ENCODE measurements at places on chromosomes 2 and 18.

- no peak for DNase-seq
Measured at GRCh38 chr2:232316461-232317330, 61.9 kb upstream of the ALPP start.

DNA sequence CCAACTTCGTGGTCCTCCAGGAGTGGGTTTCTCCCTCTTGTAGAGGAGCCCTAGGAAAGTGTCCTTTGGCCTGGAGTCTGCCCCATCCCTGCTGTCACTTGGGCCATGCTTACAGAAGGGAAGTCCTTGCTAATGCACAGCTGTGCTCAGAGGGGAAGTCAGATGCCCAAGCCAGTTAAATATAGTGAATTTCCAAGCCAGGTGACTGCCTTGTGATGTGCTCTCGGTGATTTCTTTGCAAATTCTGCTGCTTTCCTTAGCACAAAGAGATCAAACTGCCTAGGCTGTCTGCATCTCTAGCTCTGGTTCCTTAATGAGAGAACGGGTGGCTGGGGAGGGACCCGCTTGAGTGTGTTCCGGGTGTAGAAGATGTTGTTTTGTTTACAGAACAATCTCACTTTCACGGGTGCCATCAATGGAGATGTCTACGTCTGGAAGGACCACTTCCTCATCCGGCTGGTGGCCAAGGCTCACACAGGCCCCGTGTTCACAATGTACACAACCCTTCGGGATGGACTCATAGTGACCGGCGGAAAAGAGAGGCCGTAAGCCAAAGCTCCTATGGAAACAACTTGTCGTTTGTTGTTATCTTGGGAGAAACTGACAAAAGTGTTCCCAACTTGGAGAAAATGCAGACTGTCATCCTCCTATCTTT is 91.4 kb downstream of the RTN4 start:
- no peak for DNase-seq

DNA sequence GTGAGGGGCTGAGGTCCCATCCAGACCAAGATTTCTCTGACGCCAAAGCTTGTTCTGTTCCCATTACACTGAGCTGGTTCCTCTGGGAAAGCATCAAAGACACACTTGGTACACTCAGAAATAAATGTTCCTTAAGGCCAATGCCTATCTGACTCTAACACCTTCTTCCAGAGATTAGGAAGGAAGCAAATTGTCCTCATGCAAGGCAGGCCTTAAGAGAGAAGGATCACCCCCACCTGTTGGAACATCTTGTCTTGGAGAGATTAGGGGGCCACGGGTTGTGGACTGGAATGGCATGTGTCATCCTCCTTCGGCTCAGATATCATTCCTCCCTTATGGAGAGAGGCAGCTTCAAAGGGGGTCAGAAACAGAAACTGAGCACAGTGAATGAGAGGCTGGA is 100.2 kb downstream of the ANKRD44 start:
- no peak for DNase-seq

- no peak for DNase-seq
Measured at GRCh38 chr2:41234093-41234492, 782.2 kb upstream of the SLC8A1 start.

- no peak for DNase-seq
Measured at GRCh38 chr2:38167968-38168350, 92.0 kb upstream of the CYP1B1 start.

- no peak for DNase-seq
Measured at GRCh38 chr2:132813422-132813821, 143.4 kb upstream of the LYPD1 start.

DNA sequence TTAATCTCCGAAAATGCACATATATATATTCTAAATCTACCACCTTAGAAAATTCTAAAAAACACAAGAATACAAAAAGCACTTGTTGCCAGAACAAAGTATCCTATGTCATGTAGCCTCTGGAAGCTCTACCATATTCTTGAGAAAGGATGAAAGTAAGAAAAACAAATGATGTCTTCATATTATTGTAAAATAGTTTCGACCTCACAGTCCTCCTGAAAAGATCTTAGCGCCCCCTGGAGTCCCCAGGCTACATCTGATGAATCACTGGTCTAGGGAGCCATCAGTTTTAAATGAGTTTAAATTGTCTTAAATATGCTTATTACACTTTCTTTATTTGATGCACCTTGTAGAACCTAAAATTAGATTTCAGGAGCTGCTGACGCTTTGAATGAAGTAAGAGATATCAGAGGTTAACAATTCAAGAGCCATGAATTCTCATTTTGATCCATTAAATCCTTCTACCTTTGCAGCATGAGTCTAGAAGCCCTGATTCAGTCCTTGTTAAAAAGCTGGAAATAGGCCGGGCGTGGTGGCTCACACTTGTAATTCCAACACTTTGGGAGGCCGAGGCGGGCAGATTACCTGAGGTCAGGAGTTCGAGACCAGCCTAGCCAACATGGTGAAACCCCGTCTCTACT is 138.8 kb downstream of the MCFD2 start:
- DNase-seq, result peak; percentile 44

DNA sequence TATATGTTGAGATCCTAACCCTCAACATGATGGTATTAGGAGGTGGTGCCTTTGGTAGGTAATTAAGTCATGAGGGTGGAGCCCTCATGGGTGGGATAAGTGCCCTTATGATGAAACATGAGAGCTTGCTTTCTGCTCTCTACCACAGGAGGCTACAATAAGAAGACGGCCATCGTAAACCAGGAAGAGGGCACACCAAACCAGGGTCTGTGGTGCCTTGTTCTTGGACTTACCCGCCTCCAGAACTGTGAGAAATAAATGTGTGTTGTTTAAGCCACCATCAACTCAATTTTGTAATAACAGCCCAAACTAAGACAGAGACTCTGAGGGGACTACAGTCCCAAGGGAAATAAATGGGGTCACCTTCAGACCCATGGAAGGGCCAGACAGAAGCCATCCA is 52.3 kb downstream of the IRS1 start:
- DNase-seq, result no peak

DNA sequence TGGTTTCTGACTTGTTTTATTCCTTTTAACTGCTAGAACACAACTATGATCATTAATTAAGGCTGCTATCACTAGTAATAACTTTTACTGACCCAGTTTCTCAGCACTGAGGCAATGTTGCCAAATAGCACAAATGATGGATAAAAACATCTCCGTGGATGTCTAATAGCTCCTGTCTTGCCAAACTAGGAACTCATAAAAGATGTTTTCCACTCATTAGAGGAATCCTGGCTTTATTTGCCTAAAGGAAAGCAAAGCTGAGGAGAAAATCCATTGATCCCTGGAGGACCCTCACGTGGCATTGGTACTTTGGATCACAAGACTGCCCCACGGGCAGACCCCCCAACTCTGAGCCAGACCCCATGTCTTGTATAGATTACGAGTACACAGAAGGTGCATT is 96.1 kb upstream of the ZNF397 start:
- DNase-seq, result no peak

- no peak for DNase-seq
Measured at GRCh38 chr2:196718419-196719109, 79.0 kb downstream of the CCDC150 start.

Data from stimulated activated CD4-positive, alpha-beta T cell treated with anti-CD3 and anti-CD28 coated beads, Interleukin-4, amount 100 ng/mL, for 48 hours (primary cell).